Stimulated activated CD4-positive, alpha-beta T cell treated with anti-CD3 and anti-CD28 coated beads, Interleukin-1b, Interleukin-23, amount 100 ng/mL, for 1 hour (primary cell): ENCODE measurements at places on chromosomes 11 and 22.

- no peak for DNase-seq
These were observed 94.5 kb downstream of the ME3 start for GRCh38 chr11:86577644-86578636.

DNA sequence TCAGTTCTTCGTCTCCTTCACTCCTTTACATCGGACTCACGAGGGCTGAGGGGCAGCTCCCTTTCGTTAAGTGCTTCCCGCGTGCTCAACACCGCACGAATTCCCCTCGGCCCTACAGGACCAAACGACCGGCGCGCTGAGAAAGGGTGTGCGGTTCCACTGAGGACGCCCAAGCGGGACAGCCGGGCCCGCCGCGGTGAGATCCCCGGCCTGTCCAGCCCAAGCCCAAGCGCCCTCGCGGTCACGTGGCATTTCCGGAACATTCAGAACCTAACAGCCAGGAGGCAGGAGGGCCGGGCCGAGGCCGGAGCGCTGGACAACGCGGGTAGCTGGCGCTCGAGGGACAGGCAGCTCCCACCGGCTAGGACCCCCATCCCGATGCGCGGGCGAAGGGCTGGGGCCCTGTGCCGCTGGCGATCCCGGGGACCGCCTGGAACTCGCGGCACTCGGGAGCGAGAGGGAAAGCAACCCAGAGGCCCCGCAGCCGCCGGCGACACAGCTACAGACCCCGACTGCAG is 737 bp upstream of the STIP1 start:
- DNase-seq = no peak

DNA sequence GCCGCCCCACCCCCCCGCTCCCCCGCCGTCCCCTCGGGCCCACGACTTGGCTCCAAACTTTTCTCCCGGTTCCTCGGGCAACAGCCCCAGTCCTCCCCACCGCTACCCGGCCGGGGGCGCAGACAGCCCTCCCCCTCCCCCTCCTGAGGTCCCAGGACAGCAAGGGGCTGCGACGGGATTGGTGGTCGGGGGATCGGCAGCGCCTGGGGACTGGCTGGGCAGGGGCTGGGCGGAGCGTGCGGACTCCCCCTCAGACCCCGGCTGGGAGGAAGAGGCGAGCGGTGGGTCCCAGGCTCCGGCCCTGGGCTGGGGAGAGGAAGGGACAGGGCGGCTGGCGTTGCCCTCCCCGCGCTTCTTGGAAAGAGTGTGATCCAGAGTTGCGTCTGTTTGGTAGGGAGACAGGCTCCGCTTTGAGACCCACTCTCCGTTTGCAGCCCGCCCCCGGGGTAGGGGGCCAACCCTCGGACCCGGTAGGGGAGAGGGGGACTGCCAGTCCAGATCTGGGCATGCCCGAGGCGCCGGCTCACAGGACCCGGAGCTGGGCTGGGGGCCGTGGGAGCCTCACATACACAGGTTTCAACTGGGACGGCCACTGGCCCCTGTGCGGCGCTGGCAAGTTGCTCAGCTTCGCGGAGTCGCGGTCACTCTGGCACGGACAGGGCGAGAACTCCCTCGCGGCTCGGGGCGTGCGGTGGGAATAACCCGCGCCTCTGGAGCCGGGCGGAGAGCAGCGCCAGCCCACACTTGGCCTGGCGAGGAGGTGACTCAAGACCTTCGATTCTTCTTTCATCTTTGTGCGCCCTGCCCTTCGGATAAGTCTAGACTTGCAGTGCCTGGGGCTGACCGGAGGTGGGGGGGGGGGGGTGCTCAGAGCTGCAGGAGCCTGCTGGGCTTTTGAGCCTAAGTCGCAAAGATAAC is 999 bp downstream of the TSKU start:
- DNase-seq = no peak

DNA sequence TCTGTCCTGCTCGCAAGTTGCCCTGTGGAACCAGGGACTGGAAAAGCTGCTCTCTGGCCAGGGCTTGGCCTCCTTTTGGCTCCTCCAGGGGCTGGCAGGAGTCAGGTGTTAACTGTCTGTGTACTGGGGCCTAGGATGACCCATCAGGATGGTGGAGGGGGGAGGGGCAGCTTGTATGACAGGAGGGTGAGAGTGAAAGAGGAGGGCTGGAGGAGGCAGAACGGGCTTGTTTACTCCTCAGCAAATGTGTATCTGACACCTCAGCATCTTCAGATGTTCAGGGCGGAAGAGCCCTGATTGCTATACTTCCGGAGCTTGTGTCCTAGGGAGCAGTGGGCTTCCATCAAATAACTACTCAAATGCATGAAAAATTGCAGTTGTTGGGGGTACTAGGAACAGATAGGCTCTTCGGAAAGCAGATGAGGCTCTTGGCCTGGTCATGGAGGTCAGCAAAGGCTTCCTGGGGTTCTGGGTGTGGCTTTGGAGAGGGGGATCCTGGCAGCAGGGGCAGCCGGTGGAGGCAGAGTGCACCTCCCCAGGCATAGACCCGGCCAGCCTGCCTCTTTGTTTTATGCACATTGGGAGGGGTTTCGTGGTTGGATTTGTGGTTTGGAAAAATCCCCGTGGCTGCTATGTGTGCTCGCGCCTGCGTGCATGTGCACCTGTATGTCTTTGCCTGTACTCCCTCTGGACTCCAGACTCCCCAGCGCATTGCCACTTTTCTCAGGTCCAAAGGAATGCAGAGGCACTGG is 31.2 kb downstream of the CD82 start:
- DNase-seq = peak; percentile 32

DNA sequence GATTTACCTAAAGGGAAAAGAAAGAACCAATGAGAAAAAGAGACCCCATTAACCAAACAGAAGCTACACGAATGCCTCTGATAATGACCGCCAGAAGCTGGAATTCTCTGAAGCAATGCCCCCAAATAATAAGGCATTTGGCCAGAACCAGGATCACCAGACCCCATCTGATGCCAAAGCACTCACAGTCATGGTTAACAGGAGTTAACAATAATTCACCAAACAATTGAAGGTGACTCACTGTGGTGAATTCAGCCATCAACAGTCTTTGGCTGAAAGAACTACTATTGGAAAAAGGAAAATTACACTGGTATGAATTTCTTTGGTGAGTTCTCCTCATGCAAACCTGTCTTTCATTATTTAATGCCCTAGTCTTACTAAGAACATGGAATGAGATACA is 21.9 kb upstream of the NFRKB start:
- no peak for DNase-seq
